ENCODE measurements at places on chromosomes 7 and 10.
A peak's percentile ranks its signal among the peaks of the same experiment; 100 is the strongest.

DNA sequence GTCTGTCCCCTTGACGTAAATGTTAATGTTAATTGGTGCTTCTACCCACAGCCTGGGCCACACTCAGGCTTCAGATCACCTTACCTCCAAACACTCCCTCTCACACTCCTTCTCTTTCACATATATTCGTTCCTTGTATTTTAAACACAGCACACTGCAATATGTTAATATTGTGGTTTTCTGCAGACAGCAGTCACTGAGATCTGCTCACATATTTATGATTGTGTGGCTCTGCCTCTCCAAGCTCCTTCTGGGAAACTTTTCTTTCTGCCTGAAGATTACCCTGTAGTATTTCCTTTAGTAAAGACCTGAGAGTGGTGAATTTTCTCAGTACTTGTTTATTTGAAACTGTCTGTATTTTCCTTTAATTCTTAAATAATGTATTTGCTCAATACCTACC, 104.7 kb downstream of the VWC2 start:
- no peak for DNase-seq

GRCh38 chr7:40509287-40509996, 374.6 kb downstream of the SUGCT start:
- DNase-seq = no peak

- DNase-seq = no peak
Measured at GRCh38 chr7:142698429-142698828, 50.8 kb upstream of the PRSS1 start.

- DNase-seq = no peak
Measured at GRCh38 chr7:116777651-116778281, 84.6 kb upstream of the CAPZA2 start.

GRCh38 chr7:100745184-100745583, 11.8 kb downstream of the ZAN start:
- peak; percentile 73 for DNase-seq

GRCh38 chr10:102630663-102631062, 13.6 kb upstream of the TRIM8 start:
- DNase-seq = no peak

DNA sequence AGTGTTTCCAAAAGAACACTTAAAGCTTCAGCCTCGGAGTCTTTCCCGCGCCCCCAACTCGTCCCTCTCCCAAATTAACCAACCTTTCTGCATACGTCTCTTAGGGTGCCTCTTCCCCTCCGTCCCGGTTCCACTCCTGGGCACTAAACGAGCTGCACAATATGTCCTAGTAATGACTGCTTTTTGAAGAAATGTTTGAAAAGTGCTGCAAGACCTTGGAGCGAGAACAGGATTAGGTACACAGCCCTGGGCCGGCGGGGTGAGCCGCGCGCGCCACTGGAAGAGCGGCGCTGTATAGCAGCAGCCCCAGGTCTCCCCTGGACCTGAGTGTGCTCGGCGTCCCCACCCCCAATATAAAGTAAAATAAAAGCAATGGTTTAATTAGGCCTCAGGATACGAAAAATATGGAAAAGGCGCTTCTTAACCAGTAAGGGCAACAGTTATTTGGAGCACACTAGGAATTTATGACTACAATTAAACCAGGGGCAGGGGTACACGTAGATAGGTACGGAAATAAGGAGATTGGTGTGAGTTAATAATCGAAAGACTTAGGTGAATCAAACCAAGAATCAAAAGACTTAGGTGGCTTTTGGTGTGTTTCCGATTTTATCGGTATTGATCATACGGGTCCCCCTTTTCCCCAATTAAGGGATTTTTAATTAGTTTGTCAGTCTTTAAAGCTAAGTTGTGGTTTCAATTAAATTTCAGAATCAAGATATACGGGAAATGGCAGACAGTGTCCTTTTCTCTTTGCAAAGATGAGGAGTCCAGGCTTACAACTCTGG, 1.9 kb downstream of the TET1 start:
- DNase-seq = peak; percentile 77

DNA sequence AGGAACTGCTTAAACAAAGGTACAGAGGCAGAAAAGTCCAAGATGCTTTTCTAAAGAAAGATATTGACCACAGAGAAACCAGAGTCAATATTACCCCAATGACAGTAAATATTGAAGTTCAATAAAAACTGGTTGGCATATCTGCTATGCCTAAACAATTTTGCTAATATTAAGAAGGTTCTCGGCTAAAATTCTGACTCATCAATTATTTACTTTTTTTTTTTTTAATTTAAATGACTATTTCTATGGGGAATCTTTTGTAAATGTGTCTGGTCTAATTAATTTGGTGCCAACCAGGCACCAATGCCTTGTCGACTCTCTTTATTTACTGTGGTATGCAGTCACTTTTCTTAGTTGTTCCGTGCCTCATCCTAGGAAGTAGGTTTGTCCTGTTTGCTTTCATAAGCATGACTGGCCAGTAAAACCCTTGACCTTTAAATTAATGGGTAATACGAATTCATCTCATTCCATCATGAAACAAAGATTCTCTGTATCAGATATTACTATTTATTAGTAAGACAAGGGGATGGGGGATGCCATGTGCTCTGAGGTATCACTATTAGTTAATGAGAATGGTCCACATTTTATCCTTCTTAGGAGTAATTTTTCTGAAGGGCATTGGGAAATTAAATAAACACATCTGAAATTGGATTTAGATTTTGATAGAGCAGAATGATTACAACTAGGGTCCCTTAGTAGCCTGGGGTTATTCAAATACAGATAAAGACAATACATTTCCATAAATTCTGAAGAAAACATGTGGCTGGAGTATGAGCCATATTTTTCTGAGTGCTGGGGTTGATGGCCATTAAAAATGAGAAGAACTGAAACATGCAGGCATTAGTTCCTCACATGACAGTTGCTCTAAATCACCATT, 154.4 kb downstream of the VTI1A start:
- no peak for DNase-seq

GRCh38 chr7:77239471-77239870, 39.9 kb upstream of the FGL2 start:
- DNase-seq = no peak

- peak; percentile 85 for DNase-seq
Measured at GRCh38 chr10:95295031-95295755, 4.4 kb upstream of the PDLIM1 start.

DNA sequence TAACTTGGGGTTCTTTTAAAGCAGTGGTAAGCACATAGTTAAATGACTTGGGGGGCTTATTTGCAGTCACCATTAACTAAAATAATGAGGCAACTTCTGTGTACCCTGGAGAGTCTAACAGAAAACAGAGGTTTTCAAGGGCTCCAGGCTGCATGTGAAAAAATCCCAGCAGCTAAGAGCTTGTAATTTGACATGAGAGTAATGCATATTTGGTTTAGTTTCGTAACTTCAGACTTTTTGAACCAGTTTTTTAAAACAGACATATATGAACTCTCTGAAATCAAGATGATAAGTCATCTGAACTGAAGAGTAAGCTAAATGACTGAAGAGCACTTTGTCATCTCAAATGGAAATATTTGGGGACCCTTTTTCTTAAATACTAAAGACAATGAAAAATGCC, 40.2 kb upstream of the IFRD1 start:
- DNase-seq = no peak

GRCh38 chr7:155731380-155731779, 80.9 kb downstream of the SHH start:
- DNase-seq = no peak

GRCh38 chr10:102769375-102770107, 25.8 kb downstream of the WBP1L start:
- DNase-seq = no peak

GRCh38 chr7:36635091-36635490, 89.2 kb downstream of the AOAH start:
- DNase-seq = no peak

GRCh38 chr7:115052706-115053105, 130.8 kb downstream of the MDFIC start:
- no peak for DNase-seq

- DNase-seq = no peak
Measured at GRCh38 chr7:121570365-121570764, 174.3 kb upstream of the FAM3C start.

- DNase-seq = no peak
Measured at GRCh38 chr7:77265666-77266065, 66.0 kb upstream of the FGL2 start.

DNA sequence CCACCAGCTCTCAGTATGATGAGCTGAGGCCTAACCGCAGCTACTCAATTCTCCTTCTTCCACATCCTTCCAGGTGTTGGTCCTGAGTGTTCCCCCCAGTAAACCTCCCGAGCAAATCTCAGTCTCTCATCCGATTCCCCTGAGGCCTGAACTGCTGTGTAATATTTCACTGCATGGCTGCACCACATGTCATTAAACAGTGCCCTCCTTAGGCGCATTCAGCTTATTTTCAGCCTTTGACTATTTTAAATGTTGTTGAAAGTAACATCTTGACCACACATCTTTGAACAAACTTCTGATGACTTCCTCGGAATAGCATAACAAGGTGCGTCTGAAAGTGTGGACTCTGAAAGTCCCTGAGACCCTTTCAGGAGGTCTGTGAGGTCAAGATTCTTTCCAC, 62.8 kb upstream of the NPS start:
- DNase-seq = no peak

DNA sequence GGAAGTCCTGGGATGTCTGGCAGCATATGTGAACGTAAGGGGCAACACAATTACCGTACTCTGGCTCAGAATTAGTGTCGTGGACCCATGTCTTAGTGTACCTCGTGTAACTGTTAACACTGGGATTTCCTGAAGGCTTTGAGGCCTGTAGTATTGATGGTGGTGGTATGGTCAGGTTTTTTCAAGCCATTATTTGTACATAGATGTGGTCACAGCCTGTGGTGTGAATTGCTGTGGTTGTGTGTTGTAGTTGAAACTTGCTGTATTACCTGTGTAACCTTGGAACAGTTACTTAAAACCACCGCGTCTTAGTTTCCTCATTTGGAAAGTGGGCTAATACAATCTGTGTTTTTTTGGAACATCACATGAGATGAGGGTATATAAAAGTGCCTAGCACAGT, 5.3 kb downstream of the EXOC4 start:
- DNase-seq = no peak

DNA sequence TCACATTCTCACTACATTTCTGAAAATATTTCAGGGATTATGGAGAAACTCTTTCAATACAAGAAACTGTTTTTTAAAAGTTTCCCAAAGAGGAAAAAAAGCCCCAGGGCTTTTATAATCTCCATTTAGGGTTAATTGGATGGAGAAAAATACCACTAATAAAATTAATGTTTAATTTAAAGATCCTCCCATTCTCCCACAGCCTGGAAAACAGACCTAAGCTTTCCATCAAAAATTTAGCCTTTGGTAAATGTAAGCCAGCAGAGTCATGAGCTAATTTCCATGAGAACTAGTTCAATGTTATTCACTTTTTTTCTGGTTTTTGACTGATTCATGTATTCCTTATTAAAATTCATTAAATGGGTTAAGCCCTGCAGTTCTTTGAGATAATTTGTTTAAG, 408.7 kb downstream of the PHTF2 start:
- no peak for DNase-seq

GRCh38 chr10:122164023-122164601, 107.0 kb upstream of the BTBD16 start:
- DNase-seq = peak; percentile 89

- DNase-seq = no peak
Measured at GRCh38 chr10:75247797-75248196, 12.0 kb upstream of the COMTD1 start.

DNA sequence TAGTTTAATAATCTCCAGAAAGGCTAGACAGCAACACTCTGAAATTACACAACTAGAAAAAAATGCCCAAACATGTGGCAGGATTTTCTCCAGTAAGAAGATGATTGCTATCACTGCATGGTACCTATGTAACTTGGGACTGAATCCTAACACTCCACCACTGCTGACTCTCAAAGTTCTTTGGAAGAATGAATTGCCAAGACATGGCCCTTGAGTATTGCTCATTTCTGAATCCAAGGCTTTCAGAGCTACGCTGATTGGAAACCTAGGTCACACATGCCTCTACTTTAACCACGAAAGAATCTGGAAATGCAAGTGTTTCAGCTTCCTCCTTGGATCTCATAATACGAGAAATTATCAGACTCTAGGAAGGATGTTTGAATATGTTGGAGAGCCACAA, 167.5 kb upstream of the CELF2 start:
- no peak for DNase-seq

DNA sequence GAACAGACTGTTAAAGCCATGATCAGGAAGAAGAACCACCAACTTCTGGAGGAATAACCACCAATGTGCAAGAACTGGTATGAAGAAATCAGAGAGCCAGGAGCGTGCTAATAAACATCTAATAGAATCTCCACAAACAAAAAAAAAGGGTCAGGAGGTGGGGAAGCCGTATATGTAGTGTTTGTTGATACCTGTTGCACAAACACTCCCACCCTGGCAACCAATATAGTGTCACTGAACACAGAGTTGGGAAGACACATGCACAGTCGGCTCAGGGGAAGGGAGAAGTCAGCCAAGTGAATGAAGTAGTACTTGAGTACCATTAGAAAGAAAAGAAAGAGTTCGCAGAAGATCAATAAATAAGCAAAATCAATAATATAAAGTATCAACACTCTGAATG, 400.1 kb downstream of the PARD3 start:
- no peak for DNase-seq

DNA sequence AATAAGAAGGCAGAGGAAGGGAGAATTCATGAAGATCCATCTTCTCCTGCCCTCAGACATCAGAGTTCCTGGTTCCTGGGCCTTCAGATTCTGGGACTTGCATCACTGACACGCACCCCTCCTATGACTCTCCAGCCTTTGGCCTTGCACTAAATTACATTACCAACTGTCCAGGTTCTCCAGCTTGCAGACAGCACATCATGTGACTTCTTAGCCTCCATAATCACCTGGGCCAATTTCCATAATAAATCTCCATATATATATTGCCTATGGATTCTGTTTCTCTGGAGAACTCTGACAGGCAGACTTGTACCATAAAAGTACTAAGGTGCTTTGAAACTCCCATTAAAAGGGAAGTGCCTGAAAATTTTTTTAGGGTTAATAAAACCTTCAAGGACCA, 23.2 kb downstream of the RSU1 start:
- DNase-seq = no peak

DNA sequence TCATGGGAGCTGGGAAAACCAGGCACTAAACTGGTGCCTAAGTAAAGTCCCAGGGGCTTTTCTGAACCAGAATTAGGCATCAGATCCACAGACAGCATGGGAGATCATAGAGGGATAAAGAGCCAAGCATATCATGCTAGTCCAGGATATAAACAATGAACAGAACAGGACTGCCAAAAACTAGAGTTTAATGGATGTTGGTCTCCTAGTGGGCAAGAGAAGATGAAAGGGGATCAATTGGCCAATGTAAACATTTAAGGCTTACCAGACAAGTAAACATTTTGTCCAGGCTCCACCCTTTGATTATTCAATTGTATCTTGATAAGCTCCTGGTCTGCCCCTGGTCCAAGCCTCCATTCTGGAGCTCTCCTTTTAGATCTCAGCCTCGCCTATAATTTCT, 18.9 kb downstream of the MACC1 start:
- DNase-seq = no peak

- DNase-seq = no peak
Measured at GRCh38 chr10:25666276-25666675, 267.8 kb upstream of the MYO3A start.

DNA sequence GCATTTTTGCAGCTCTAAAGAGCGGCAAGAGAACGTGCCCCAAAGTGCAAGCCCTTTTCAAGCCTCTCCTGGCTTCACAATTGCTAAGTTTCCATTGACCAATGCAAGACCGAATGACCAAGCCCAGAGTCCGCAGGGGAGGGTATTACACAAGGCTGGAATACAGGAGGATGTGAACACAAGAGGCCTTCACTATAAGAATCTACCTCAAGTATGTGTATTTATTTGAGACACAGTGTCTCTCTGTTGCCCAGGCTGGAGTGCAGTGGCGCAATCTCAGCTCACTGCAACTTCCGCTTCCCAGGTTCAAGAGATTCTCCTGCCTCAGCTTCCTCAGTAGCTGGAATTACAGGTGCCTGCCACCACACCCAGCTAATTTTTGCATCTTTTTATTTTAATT, 22.2 kb upstream of the TPST1 start:
- no peak for DNase-seq
